Gastrocnemius medialis (tissue), 4 donors: ENCODE measurements at places on chromosomes 2 and 18. TPM values are rescaled to one million over a fixed set of nuclear protein-coding genes. Genes with fewer than 3 reads are reported as not detected.

DNA sequence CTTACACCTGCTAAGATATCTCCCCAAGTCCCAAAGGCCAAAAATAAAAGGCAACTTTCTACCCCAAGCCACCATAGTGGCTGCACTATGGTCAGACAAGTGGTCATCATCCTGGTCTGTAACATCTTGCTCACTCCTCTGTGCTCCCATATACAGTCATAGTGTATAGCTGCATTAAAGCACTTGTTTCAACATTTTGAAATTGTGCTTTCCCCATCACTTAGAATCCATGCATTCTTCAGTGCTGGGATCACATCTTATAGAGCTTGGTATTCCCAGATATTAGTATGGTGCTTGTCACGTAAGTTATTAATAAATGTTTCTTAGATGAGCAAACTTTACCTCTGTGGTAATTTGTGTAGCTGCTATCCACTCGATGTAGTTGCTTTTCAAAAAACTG is 40.4 kb upstream of the CDC42EP3 start:
- no peak for DNase-seq
- no peak overlapping the region for H3K27ac ChIP-seq
- peaks cover 3% of the 10 kb centered on the region for H3K4me1 ChIP-seq
- H3K4me3 ChIP-seq, result no peak overlapping the region

DNA sequence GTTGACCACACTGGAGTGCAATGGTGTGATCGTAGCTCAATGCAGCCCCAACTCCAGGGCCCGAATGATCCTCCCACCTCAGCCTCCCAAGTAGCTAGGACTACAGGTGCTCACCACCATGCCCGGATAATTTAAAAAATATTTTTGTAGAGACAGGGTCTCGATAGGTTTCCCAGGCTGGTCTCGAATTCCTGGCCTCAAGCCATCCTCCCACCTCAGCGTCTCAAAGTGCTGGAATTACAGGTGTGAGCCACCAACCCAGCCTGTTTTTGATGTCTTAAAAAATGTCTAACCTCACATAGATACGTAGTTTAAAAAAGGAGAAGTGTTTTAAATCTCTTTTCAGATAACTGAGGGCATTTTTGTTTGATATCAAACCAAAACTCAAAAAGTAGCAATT is 37.6 kb downstream of the IMPA2 start:
- no peak overlapping the region for H3K27ac ChIP-seq
- no peak for DNase-seq
- no peaks in the 10 kb centered on the region for H3K27me3 ChIP-seq
- peaks cover 21% of the 10 kb centered on the region for H3K4me1 ChIP-seq
- peaks cover 69% of the 10 kb centered on the region for H3K36me3 ChIP-seq

DNA sequence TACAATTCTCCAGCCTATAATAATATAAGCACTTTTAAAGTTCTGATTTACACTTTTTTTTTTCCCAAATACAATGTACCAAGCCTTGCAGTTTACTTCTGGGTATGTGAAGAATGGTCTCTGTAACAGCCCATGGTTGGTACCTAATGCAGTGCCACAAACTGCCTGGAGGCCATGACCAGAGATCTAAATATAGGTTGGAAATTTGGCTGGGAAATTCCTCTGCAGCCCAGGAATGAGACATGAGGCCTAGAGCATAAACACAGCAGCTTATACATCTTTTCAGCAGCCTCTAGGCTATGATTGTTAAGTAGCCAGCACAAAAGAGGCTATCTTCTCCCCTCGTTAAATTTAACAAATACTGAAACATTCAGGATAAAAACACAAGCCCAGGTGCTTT is 432.0 kb upstream of the FAM98A start:
- no peaks in the 10 kb centered on the region for H3K36me3 ChIP-seq
- DNase-seq, result no peak
- H3K27ac ChIP-seq, result no peak overlapping the region
- no peaks in the 10 kb centered on the region for H3K27me3 ChIP-seq
- H3K4me1 ChIP-seq, result no peaks in the 10 kb centered on the region

GRCh38 chr2:9441556-9441955 is 18.1 kb downstream of the CPSF3 start:
- H3K27me3 ChIP-seq, result no peaks in the 10 kb centered on the region
- no peaks in the 10 kb centered on the region for H3K4me1 ChIP-seq
- no peak overlapping the region for H3K4me3 ChIP-seq
- peaks cover 88% of the 10 kb centered on the region for H3K36me3 ChIP-seq
- no peak overlapping the region for H3K27ac ChIP-seq

DNA sequence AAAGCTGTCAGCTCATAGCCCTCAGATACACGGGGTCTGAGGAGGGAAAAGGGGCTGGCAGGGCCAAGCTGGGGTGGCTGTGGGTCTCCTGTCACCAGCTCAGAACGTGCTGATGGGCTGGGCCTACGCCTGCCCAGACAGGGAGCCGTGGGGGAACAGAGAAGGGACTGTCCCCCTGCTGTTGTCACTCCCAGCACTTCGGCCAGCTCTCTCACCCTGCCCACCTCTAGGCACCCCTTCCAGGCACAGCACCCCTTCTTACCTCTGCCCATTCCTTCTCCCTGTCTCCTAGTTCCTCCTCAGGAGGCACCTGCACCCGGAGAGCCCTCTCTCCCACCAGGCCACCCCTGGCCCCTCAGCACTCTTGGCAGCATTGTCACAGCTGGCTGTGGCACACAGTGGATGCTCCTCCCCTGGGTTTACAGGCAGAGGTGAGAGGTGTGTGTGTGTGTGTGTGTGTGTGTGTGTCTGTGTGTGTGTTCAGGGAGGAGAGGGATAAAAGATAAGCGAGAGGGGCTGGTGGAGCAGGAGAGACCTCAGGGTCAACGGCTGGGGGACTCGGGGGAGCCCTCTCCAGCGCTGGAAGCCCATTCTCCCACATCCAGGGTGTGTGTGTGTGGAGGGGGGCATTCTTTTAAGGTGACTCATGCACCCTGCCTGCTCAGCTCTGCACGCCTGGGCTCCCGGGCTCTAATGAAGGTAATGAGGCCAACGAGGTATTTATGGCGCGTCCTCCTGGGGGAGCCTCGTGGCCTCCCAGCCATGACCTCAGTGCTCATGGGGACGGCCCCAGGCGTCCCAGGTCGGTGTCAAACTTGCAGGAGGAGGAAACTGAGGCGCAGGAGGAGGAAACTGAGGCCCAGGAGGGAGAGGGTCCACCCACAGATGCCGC is 66.1 kb upstream of the SMAD7 start:
- H3K4me1 ChIP-seq, result no peaks in the 10 kb centered on the region
- no peak overlapping the region for H3K4me3 ChIP-seq
- H3K27ac ChIP-seq, result no peak overlapping the region
- DNase-seq, result no peak
- H3K36me3 ChIP-seq, result no peaks in the 10 kb centered on the region

GRCh38 chr2:18845854-18846445 is 256.6 kb upstream of the NT5C1B start:
- no peaks in the 10 kb centered on the region for H3K27me3 ChIP-seq
- H3K4me1 ChIP-seq, result no peaks in the 10 kb centered on the region
- H3K36me3 ChIP-seq, result no peaks in the 10 kb centered on the region
- DNase-seq, result no peak
- no peak overlapping the region for H3K4me3 ChIP-seq

Gene WDSUB1
- 3.1 TPM for total RNA-seq

DNA sequence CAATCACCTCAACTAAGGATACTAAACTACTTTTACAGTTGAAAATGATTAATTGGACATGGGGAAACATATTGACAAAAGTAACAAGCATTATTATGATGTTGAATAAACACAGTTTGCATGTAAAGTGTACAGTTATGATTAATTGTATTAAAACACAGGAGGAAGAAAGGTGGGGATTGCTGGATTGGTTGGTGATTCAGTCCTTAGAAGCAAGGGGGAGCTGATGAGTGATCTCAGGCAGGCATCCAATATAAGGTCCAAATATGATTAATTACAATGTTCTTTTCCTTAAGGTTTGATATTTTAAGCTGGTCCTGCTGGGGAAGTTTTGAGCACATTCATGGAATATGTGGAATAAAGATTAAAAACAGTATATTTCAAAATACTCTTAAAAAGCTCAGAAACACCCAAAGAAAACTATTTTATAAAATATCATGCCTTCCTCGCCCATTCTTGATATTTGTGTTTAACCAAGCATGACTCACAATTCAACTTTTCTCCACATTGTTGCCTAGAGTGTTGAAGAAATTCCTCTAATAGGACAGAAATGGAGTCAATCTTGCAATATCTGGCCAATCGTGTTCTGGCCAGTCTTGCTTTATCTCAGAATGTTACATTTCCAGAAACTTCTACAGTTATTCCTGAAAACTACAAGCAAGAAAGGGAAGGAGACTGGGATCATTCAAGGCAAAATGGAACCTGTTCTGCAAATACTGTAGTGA is 268.2 kb downstream of the RPIA start:
- no peak for DNase-seq
- H3K36me3 ChIP-seq, result no peaks in the 10 kb centered on the region
- H3K4me3 ChIP-seq, result no peak overlapping the region
- H3K27ac ChIP-seq, result no peak overlapping the region
- H3K4me1 ChIP-seq, result no peaks in the 10 kb centered on the region

DNA sequence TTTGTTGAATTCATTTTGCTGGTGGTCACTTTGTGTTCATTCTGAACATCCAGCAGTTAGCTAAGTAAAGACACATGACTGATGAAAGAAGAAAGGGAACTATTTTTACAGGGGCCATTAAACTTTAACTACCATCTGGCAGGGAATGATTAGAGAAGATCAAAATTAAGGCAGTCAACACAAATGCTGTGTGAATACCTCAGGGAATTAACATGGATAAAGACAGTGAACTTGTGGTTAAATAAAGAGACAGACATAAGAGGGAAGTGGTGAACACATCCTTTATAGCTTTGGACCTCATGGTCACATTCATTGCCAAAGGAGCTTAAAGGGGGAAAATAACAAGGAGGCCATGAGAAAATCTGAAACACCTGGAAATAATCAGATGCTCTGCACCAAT is 52.6 kb upstream of the ATP5MC3 start:
- H3K4me1 ChIP-seq, result no peaks in the 10 kb centered on the region
- no peak overlapping the region for H3K27ac ChIP-seq
- H3K27me3 ChIP-seq, result no peaks in the 10 kb centered on the region
- no peak for DNase-seq

Gene KCNJ3
- not detected for total RNA-seq

GRCh38 chr2:109139865-109140396 is 10.9 kb downstream of the SH3RF3 start:
- H3K27ac ChIP-seq, result no peak overlapping the region
- no peak overlapping the region for H3K4me3 ChIP-seq
- H3K4me1 ChIP-seq, result peaks cover 4% of the 10 kb centered on the region
- no peaks in the 10 kb centered on the region for H3K27me3 ChIP-seq

- H3K36me3 ChIP-seq, result no peaks in the 10 kb centered on the region
- peak; percentile 17 for DNase-seq
Observed at GRCh38 chr2:127175751-127176354, 44.2 kb downstream of the CYP27C1 start.

DNA sequence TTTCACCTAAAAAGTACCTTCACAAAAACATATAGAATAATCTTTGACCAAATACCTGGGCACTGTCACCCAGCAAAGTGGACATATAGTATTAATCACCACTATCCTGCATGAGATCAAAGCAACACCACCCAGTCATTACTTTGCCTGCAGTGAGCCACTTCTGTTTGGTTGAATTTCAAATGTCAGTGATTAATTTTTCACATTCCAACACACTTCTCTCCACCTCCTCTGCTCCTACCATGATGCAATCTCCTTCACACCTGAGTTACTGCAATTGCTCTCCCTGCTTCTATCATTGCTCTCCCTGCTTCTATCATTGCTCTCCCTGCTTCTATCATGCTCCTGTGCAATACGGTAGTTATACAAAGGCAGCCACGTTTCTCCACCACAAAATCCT is 106.1 kb upstream of the NETO1 start:
- H3K4me1 ChIP-seq, result no peaks in the 10 kb centered on the region
- H3K27me3 ChIP-seq, result no peaks in the 10 kb centered on the region
- DNase-seq, result no peak
- H3K4me3 ChIP-seq, result no peak overlapping the region

GRCh38 chr2:36376319-36376765 is 20.8 kb downstream of the CRIM1 start:
- peaks cover 10% of the 10 kb centered on the region for H3K36me3 ChIP-seq
- no peak overlapping the region for H3K4me3 ChIP-seq
- DNase-seq, result peak; percentile 46
- H3K4me1 ChIP-seq, result peaks cover 72% of the 10 kb centered on the region
- H3K27me3 ChIP-seq, result no peaks in the 10 kb centered on the region

Gene MPHOSPH10
- total RNA-seq, result 27.8 TPM

- no peak for DNase-seq
- H3K36me3 ChIP-seq, result no peaks in the 10 kb centered on the region
- H3K27me3 ChIP-seq, result no peaks in the 10 kb centered on the region
- H3K4me1 ChIP-seq, result peaks cover 10% of the 10 kb centered on the region
- H3K4me3 ChIP-seq, result no peak overlapping the region
Observed at GRCh38 chr2:42254186-42254895, 85.2 kb downstream of the EML4 start.

DNA sequence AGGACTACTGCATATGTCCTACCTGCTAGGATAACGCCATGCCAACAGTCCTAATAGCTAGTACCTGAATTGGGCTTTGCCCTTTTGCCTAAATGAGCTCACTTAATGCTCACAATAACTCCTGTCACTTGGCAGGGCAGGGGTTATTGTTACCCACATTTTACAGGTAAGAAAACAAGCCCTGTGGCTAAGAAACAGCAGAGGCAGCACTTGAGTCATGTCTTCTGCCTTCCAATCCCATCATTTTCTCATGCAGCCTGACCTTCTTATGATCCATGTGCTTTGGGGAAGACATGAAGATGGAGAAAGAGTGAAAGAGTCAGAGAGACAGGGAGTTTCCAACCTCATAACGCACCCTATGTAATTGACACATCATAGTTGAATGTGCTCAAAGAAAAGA is 33.6 kb upstream of the LPIN1 start:
- no peak overlapping the region for H3K4me3 ChIP-seq
- H3K4me1 ChIP-seq, result peaks cover 9% of the 10 kb centered on the region
- no peak for DNase-seq
- no peaks in the 10 kb centered on the region for H3K27me3 ChIP-seq
- no peak overlapping the region for H3K27ac ChIP-seq

DNA sequence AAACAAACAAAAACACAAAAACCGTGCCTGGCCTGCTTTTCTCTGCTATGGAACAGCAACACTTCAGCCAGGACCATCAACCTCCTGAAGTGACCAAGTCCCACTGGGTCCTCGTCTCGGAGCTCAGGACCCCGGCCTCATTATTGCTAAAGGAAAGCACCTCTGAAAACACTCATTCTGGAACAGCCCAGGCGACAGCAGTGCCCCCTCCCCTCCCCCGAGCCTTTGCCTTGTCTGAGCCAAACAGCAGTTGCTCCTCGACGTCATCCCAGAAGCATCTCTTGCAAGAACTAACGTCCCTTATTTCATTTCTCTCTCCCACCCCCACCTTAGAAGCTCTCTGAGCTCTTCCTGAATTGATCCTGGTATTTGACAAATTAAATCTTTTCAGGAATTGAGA is 27.4 kb downstream of the APCDD1 start:
- no peaks in the 10 kb centered on the region for H3K27me3 ChIP-seq
- no peaks in the 10 kb centered on the region for H3K4me1 ChIP-seq
- H3K27ac ChIP-seq, result no peak overlapping the region
- no peak for DNase-seq
- H3K4me3 ChIP-seq, result no peak overlapping the region

Gene OXER1
- not detected for total RNA-seq
